ENCODE measurements at places on chromosomes 3 and 15.

DNA sequence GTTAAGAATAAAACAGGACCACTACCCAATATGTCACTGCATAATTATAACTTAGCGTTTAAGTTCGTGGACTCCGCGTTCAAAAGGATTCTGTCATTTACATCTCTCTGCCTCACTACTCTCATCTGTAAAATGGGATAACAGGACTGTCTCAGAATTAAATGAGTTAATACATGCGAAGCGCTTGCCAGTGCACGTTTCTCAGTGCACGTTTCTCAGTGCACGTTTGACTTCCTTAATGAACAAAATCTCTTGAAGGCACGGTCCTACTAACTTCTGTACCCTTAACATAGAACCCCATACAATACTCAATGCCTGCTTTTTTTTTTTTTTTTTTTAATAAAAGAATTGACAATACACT is 499 bp downstream of the RABL3 start:
- DNase-seq: peak; percentile 35

GRCh38 chr15:90691982-90692773 is 25.0 kb upstream of the BLM start:
- DNase-seq: no peak

- DNase-seq: no peak
These were observed 309.4 kb downstream of the PLCL2 start for GRCh38 chr3:17194116-17194515.

DNA sequence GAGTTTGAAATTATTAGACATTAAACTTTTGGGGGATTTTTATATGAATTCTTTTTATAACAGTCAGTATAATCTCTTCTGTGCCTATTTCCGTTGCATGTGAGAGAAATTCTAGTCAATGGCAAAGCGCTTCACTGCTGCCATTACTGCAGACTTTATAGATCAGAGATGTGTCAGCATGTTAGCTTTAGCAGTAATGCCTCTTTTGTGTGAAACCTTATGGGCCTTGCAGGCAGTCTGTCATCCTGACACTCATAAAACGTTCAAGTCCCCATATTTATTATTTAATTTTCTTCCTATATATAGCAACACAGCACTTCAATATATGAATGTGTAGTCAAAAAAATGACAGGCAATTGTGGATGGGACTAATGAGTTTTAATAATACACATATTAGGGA is 191.0 kb downstream of the NLGN1 start:
- DNase-seq: no peak

GRCh38 chr3:67048067-67048714 is 50.1 kb downstream of the KBTBD8 start:
- DNase-seq: no peak
